ENCODE measurements at places on chromosomes 3 and 15.
A peak's percentile ranks its signal among the peaks of the same experiment; 100 is the strongest.

- no peak for DNase-seq
Observed at GRCh38 chr3:50190936-50191660, at the start of gene GNAT1. TSS of gene GNAT1 (plus strand) at chr3:50191610. CDS start at chr3:50191726, 116 bp downstream.

DNA sequence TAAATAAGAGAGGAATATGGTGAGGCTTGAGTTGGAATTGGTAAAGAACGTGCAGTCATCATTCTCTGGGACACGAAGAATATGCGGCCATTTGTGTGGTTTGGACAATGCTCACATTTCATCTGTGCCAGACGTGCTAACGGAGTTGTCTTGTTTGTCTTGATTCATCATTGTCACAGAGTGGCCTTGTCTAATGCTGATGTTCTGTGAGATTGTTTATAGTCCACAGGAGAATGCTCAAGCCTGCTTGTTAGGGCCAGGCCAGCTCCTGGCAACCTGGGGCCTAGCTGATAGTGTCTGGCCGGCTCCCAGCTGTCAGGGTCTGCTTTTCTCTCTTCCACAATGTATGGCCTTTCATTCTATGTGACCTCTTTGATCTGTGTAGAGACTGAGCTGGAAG lies 384.7 kb downstream of the EDEM1 start:
- no peak for DNase-seq

GRCh38 chr3:38108649-38109579 lies 28.0 kb downstream of the ACAA1 start:
- no peak for DNase-seq

- DNase-seq = no peak
Observed at GRCh38 chr15:89018207-89018606, 70.0 kb upstream of the ABHD2 start.

DNA sequence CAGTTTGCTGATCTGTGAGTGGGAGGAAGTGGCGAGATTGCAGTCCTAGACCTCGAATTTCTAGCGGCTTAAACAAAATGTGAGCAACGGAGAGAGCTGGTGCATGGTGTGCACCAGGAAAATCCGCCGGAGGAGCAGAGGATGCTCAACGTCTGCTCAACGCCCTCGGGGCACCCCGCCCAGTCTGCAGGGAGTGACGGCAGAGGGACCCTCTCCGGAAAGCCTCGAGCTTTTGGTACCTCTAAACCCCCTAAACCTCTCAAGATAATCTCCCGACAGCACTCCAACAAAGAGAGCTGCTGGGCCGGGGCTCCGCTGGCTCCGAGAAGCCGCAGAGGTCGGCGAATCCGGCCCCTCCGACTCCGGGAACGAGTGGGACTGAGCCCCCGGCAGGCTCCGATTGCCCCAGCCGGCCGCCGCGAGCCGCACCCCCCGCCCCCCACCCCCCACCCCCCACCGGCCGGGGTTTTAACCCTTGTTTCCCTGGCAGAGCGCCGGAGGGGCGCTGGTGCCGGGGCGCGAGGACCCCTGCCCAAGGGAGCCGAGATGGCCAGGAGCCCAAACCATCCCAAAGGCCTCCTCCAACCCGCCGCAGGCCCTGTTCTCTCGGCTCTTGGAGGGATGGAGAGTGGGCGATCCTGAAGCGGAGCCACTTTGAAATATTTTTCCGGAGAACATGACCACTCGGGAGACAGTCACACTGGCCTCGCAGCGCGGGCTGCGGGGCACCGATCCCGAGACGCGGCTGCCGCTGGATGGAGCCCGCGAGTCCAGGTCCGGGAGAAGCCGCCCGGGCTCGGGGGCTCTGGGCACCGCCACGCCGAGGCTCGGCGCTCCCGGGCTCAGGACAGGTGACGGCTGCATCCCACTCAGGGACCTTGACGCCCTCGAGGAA lies 1.5 kb downstream of the MEGF11 start:
- peak; percentile 36 for DNase-seq

GRCh38 chr3:6120786-6121185 lies 740.1 kb upstream of the GRM7 start:
- DNase-seq = no peak

- no peak for DNase-seq
Observed at GRCh38 chr15:74062671-74063070, 19.7 kb downstream of the GOLGA6A start.

GRCh38 chr3:15756505-15756904 lies 41.3 kb downstream of the ANKRD28 start:
- no peak for DNase-seq

GRCh38 chr15:88835646-88836045 lies 32.4 kb downstream of the ACAN start:
- DNase-seq = no peak

DNA sequence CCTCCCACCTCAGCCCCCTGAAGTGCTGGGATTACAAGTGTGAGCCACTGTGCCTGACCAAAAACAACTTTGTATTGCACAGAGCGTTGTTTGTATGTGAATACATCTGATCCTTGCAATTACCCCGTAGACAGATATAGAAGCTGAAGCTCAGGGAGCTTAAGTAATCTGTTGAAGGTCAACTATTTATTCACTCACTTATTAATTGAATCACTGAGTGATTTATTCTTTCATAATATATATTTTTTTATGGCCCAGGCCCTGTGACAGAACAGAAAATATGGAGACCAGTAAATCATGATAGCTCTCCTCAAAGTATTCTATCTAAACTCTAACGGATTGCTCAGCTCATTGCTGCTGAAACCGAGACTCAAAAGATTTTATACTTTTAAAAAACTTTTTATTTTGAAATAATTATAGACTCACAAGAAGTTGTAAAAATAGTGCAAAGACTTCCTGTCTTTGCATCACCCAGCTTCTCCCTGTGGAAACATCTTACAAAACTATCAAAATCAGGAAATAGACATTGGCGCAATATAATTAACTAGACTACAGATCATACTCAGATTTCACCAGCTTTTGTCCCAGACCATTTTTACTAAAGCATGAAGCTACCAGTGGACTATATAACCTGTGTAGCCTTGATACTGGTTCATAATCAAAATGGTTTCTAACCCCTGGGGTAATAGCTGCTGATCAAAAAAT lies 466.1 kb downstream of the PDCD6IP start:
- DNase-seq = no peak

DNA sequence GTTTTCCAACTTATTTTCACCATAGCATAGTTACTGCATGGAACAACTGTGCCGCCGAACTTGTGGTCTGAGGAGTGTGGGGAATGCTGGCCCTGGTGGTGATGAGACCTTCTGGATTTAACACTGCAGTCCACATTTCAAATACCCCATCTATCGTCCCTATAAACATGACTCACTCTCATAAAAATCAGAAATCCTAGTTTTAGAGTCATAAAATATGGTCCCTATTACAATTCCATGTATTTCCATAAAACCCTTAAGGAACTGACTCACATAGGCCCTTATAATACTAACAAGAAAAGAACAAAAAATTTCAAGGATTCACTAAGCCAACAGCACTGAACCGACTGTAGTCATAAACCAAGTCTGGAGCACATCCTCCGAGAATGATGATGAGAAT lies 147.2 kb downstream of the FOXP1 start:
- no peak for DNase-seq

DNA sequence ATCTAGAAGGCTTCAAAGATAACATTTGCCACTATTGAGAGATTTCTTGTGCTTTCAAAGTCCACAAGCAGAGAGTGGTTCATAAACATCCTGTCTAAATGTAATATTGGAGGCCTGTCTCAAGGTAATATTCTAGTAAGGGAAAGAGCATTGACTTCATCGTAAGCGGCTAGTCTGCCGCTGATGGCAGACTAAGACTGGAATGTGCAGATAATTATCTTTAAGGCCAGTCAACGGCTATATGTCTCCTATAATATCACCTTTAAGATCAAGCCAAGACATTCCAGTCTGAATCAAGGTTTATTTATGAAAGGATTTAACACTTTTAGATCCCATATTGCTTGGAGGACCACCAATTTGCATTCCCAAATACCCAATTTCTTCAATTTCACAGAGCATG lies 424.2 kb upstream of the WNT5A start:
- no peak for DNase-seq

DNA sequence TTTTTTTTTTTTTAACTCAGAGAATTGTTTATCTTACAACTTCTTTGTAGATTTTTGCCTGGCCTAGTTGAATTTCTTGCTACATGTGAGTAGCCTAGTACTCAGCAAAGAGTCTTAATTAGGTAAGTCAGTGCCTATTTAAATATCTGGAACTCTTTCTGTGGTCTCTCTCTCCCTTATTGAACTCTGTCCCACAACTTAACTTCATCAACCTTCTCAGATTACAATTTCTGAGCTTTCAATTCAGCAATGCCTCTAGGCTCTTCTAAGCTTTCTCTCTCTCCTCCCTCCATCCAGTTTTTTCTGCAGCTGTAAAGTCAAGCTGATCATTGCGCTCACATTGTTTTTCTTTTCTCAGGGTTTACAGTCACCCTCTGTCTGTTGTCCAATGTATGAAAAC lies 517.6 kb upstream of the ROBO1 start:
- DNase-seq = no peak

DNA sequence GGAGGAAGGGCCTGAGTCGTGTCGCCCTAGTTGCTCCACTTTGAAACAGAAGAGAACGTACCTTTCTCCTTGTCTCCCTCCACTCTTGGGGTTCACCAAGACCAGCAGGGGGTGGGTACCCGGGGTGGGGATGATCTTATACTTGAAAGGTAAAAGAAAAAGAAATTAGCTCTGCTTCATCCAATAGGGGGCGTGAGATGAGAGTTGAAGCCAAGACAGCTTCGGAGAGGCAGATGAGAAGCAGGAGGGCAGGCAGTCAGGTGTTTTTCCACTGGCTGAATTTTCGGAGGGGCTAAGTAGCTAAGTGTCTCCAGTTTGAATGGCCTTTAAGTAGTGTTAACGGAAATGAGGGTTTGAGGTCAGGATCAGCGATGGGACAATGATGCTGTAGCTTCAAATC lies 100.4 kb downstream of the DGKG start:
- DNase-seq = no peak

- no peak for DNase-seq
Observed at GRCh38 chr15:100215031-100215842, 126.5 kb downstream of the ADAMTS17 start.

GRCh38 chr3:69743975-69744906 lies 5.0 kb downstream of the MITF start:
- no peak for DNase-seq

GRCh38 chr3:9146367-9147071 lies 102.9 kb downstream of the SRGAP3 start:
- no peak for DNase-seq

- DNase-seq = no peak
Observed at GRCh38 chr15:53530761-53531160, 228.7 kb downstream of the WDR72 start.

GRCh38 chr15:71899674-71900073 lies 89.3 kb downstream of the NR2E3 start:
- DNase-seq = no peak

DNA sequence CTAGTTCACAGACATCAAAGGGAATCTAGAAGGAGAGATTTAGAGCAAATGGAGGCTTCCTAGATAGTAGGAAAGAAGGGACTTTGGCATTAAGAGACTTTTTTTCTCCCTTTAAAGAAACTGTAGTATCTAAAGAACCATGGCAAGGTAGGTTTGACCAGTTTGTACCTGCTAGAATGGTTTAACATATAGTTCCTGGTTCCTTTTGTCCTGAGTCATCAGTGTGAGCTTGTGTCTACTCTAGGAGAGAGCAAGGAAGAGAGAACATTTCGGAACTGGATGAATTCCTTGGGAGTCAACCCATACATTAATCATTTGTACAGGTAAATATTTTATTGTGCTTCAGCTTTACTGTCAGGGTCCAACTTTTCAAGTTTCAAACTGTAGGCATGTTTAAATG lies 29.6 kb upstream of the TRPC1 start:
- DNase-seq = no peak

DNA sequence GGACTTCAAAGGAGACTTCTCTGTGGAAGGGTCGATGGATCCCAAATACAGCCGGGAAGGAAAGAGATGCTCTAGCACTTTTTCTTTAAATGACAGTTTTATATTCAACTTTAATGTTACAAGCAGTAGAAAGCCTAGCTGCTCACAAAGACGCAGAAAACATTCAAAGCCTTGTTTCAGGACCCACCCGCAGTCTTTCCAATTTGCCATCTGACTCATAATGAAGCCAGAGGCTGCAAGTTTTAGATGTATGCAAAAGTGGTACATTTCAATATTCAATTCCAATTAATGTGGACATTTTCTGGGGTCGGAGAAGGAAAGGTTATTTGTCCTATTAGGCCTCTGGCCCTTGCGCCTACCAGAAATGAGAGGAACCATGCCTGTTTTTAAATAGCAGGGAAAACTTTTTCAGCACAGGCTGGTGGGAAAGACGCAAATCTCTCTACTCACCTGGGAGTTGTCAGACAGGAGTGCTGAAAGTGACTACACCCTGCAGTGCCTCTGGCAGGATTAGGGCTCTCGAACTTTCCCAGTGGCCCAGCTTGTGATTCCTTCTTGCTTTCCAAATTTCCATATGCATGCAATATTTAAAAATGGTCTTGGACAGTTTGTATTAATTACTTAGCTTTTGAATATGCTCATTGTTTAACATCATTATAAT lies 117.4 kb upstream of the MBNL1 start:
- no peak for DNase-seq

DNA sequence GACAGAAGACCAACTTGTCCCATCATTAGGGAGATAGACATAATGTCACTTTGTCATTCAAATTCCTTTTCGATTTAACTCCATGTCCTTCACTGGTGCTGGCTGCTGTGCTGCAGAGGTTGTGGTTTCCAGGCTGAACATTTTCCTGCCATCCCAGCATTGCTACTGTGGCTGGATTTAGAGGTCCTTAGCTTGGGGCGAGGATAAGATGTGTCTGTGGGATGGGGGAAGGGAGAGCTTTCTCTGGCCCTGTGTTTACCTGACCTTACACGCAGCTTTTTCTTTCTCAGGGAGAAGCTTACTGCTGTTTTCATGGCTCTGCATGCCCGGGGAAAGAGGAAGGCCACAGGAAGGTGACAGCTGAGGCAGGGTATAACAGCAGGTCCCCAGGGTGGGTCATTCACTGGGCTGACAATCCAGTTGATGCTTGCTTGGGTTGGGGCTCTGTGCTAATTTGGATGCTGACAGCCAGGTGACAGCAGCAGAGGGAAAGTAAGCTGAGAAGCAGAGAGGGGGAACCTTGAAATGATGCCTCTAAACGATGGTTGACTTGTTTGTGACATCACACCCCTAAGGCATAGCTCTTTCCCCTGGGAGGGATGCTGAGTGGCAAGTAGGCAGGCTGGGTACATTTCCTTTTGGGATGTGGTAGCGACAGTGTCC lies 326.9 kb upstream of the CTNNB1 start:
- no peak for DNase-seq

GRCh38 chr15:80701676-80702311 lies 6.7 kb downstream of the ABHD17C start:
- DNase-seq = no peak

DNA sequence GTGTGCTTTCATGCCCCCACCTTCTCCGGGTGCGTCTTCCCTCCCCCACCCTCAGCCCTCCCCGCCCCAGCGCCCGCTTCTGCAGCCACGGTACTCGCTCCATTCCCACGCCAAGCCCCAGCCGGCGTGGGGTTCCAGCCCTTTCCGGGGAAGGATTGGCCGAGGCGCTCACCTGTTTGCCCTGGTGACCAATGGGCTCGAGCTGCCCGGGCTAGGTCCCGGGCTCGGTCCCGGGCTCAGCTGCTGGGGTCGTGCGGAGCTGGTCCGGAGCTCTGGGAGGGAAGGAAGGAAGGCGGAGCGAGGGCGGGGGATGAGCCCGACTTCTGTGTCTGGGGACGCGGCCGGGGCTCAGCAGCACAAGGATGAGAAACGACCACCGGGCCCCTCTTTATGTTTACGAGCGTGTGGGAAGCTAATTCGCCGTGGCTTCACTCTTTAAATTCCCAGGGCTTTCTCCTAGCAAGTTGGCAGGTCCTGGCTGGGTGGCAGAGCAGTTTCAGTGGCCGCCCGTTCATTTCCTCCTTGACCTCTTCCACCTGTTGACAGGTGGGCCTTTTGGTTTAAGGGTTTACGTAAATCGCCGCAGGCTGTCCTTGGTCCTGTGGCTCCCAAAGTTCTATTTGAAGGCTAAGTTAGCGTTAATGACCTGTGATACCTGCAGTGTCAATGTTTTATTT lies at the start of gene IGSF10:
IGSF10 (minus strand) TSS at position 288 of the 677 bp plus-strand sequence. CDS start 2,352 bp downstream, outside the sequence.
- DNase-seq = no peak

Data from HCEC 1CT (cell line).